ENCODE measurements at places on chromosomes 6 and 20.

DNA sequence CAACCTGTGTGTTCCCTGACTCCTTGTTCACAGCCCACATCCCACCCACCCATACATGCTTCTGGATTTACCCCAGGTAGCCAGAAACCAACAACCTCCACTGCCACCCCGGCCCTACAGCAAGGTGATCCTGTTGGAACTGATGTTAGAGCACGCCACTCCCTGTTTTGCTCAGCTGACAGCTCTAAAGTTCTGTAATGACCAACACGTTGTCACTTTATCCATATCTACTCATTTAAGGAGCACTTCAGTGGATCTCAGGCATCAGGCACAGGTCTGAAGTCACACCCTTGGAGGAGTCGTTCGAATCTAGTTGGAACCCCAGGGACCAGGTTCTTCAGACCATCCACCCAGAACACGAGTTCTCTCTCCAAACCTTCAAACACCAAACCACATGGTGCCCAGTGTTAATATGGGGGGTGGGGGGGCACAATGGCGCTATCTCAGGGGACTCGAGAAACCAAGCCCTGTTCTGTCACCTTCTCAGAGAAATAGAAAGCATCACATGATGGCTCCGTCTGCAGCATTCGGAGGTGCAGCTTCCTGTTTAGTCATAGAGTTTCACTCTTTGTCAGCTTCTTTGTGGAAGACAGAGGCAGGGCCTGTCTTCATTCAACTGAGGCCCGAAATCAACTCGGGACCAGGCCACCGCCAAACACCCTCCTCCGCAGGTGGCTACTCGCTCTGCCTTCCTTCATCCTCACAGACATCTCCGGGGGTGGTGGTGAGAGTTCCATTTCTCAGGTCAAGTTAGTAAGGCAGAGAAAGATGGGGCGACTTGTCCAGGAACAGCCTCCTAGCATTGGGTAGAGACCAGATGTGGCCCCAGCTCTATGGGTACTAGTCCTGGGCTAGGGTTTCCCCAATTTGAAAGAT is 142.2 kb downstream of the NFATC2 start:
- DNase-seq: no peak

GRCh38 chr6:52074716-52075115 is 12.7 kb downstream of the PKHD1 start:
- no peak for DNase-seq

GRCh38 chr6:169342710-169343109 is 89.1 kb upstream of the THBS2 start:
- no peak for DNase-seq

DNA sequence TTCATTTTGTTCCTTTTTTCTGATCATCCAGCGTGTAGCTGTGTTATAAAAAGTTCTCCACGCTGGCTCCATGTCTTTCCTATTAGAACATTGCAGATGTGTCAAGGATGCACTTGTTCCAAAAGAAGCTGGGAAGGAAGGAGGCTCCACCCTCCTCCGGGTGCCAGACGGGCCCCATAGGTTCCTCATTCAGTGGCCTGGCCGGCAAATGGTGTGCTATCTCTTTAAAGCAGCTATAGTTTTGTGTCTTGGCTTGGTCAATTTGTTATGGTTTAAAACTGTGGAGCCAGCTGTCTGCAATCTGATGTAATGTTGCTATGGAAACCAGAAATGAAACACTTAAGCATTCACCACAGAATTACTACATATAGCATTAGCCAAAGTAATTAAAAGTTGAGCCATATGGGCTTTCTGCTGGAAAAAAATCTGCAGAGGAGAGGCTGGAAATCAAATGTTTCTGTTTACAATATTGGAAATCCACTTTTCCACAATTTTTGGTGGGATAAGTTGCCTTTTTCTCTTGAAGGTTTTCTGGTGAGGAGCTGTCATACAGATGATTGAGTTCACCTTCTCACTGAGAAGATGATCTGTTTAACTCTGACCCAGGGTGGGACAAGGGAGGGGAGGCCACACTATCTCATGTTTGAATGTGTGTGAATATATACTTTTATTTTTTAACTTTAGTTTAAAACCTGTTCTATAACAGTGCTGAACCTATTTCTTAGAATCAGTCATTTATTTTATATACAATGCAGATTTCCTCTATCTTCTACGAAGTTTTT is 167.4 kb downstream of the SASH1 start:
- DNase-seq: peak; percentile 87

- DNase-seq: no peak
Measured at GRCh38 chr6:52000064-52000463, 87.3 kb downstream of the PKHD1 start.

Measured in AG08395 (cell line).